ENCODE measurements at places on chromosomes 1 and 21. TPM values are rescaled to one million over a fixed set of nuclear protein-coding genes. Genes with fewer than 3 reads are reported as not detected.

GRCh38 chr1:201649761-201650622 lies 111.1 kb downstream of the NAV1 start:
- H3K27ac ChIP-seq = peak overlapping the region; percentile 63
- H3K4me1 ChIP-seq = no peaks in the 10 kb centered on the region
- H3K27me3 ChIP-seq = peaks cover 63% of the 10 kb centered on the region

GRCh38 chr1:12067900-12068821 lies 5.1 kb downstream of the TNFRSF8 start:
- peaks cover 19% of the 10 kb centered on the region for H3K27me3 ChIP-seq
- no peaks in the 10 kb centered on the region for H3K36me3 ChIP-seq
- H3K27ac ChIP-seq = no peak overlapping the region
- H3K4me3 ChIP-seq = no peak overlapping the region
- peak; percentile 90 for DNase-seq

DNA sequence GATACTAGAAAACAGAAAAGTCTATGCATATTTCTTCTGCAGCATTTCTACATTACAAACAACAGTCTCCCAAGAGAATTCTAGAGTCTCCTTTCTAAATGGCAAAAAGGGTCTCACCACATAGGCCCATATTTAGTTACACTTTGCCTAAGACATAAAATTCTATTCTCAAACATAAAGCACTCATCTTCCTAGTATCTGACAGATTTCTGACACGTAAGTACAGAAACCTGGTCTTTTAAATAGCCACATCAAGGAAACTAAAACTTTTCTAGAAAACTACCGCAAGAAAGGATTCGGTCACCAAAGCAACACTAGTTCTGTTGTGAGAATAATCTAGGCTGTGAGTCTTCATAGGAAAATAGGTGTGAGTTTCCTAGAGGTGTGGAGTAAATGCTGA lies 33.6 kb upstream of the CTSK start:
- H3K4me3 ChIP-seq = no peak overlapping the region
- no peaks in the 10 kb centered on the region for H3K4me1 ChIP-seq
- no peak for DNase-seq
- no peak overlapping the region for H3K27ac ChIP-seq

DNA sequence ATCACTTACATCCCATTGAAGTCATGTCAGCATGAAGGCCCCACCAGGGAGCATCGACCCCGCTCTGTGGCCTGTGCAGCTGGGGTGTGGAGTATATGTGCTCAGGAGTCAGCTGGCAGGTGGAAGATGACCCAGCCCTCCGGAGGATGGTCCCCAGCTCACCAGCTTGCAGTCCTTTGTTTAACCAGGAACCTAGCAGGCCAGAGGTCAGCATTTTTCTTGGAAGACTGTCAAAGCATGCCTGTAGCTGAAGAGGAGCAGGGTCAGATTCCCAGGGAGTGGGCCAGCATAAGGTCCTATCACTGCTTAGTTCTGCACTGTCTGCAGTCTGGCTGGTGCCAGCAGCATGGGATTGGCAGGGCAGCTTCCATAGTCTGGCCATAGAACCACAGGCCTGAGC lies 12.7 kb downstream of the NFASC start:
- peak overlapping the region; percentile 66 for H3K27ac ChIP-seq
- no peak for DNase-seq
- no peaks in the 10 kb centered on the region for H3K4me1 ChIP-seq
- H3K4me3 ChIP-seq = no peak overlapping the region
- no peaks in the 10 kb centered on the region for H3K27me3 ChIP-seq
- no peaks in the 10 kb centered on the region for H3K36me3 ChIP-seq

GRCh38 chr21:24153137-24153536 lies 1454.1 kb downstream of the MRPL39 start:
- H3K4me1 ChIP-seq = no peaks in the 10 kb centered on the region
- peaks cover under 1% of the 10 kb centered on the region for H3K27me3 ChIP-seq
- H3K4me3 ChIP-seq = no peak overlapping the region
- no peaks in the 10 kb centered on the region for H3K36me3 ChIP-seq
- no peak for DNase-seq

DNA sequence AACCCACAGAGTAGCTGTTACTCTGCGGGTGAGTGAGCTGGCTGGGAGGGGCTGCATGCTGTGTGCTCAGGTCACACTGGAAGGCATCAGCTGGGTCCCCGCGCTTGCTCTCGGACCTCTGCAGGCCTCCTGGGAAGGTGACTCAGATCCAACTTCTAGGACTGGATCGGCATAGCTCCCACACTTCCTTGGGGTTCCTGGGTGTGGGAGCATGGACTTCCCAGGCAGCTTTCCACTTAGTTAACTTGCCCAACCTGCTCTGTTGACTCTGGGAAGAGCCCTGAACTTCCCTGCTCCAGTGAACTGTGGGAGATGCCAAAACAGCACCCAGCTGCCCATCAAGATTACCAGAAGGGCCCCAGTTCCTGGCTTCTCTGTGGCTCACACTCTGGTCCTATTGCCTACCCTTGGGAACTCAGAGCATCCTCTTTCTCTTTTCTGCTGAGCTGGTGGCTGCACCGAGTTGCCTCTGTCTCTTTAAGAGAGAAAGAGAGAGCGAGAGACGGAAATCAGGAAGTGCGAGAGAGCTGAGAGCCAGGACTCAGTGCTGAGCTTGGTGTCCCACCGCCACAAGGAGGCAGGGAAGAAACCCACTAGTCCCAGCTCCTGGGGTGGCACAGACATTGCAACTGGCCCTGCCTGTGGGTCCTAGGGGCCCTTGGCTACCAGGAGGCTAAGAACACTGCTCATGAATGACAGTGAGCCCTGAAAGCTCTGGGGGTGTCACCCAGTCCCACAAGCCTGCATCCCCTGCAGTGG lies at the start of gene IKBKE:
IKBKE (plus strand) TSS at position 544 of the 759 bp plus-strand sequence. CDS start 2,752 bp downstream, outside the sequence.
- H3K36me3 ChIP-seq = no peaks in the 10 kb centered on the region
- H3K27me3 ChIP-seq = no peaks in the 10 kb centered on the region
- peak within 1 kb of the TSS; percentile 87 for H3K4me3 ChIP-seq
- peaks cover 15% of the 10 kb centered on the region for H3K4me1 ChIP-seq
- no peak within 1 kb of the TSS for H3K27ac ChIP-seq
- peak; percentile 88 for DNase-seq

DNA sequence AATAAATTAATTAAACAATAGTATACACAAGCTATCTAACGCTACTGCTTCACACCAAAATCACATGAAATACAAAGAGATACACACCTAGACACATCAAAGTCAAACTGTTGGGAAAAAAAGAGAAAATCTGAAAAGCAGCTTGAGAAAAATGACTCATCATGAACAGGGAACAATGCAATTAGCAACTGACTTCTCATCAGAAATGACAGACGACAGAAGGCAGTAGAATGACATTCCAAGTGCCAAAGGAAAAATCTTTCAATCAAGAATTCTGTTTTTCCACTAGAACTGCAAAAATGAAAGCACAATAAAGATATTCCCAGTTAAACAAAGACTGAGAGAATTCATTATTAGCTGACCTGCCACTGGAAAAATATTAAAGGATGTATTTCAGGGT lies 57.2 kb downstream of the CAPN9 start:
- H3K4me3 ChIP-seq = no peak overlapping the region
- H3K36me3 ChIP-seq = no peaks in the 10 kb centered on the region
- no peaks in the 10 kb centered on the region for H3K27me3 ChIP-seq
- no peaks in the 10 kb centered on the region for H3K4me1 ChIP-seq
- DNase-seq = no peak

DNA sequence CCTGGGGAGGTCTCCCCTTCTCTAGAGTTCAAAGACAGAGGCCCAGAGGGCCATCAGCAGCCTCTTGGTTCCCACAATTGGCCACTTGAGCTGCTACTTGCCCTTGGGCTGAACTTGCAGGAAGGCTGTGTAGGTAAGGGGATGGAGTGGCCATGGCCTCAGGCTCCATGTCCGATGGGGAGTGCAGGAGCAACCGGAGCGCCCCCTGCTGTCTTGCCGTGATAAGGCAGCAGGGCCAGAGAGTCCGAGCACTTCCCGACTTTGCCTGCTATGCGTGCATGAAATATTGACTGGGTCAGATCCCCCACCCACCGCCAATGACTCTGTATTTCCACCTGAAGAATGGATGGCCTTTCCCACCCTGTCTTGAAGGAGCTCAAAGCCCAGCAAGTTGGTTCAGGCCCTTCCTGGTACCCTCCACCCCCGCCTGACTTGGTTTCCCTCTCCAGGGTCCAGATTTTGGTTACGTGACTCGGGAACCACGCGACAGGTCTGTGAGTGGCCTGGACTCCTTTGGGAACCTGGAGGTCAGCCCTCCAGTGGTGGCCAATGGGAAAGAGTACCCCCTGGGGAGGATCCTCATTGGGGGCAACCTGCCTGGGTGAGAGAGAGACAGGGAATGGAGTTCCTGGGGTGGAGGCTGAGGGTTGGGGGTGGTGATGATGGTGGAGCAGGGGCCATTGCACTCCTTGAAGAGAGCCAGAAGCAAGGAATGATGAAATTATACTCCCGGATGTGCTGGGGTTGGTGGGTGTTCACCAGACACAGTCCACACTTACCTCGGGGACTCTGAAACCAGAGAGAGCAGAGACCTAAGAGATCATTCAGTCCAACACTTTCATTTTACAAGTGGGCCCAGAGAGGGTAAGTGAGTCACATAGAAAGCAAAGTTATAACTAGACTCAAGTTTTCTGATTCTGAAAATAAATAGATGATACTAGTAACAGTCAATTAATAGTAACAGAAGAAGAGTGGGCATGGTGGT lies 25.6 kb downstream of the PADI3 start:
- no peaks in the 10 kb centered on the region for H3K27me3 ChIP-seq
- no peak overlapping the region for H3K4me3 ChIP-seq
- no peak overlapping the region for H3K27ac ChIP-seq

DNA sequence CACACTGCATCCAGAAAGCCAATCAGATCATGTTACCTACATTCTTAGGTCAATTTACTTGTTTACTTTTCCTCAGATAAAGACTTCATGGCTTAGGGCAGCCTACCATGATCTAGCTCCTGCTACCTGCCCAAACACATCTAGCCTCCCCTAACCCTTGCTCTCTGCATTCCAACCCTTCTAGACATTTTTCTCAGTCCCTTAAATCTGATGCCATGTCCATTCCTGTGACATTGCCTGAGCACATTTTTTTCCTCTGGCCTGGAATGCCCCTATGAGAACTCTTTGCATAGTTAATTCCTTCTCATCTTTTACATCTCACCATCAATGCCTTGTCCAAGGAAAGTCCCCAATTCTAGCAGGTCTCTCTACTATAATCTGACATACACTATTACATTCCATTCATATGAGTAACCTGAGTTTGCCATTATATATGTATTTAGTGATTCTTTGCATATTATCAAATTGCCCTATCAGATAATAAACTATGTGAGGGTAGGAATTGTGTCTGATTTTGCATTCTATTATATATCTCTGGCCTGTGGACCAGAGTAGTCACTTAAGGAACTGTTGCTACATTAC lies 166.9 kb downstream of the COL11A1 start:
- no peaks in the 10 kb centered on the region for H3K27me3 ChIP-seq
- DNase-seq = no peak
- H3K4me1 ChIP-seq = no peaks in the 10 kb centered on the region
- H3K36me3 ChIP-seq = no peaks in the 10 kb centered on the region

DNA sequence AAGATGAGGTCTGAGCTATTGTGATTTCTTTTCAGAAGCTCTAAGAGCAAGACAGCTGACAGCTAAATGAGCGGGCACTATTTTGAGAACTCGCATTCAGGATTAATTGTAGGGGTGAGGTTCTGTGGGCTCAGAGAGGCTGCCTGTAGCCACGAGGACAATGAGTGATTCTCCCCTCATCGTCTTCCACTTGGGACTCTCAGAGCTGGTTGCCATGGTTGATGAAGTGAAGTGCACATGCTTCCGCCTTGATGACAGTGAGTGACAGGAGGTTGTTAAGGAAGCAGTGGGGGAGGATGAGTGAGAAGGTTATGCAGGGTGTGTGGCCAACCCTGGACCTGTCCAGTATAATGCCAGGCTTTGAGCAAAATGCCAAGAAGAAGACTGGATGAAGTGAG lies 341.7 kb downstream of the PCP4 start:
- DNase-seq = no peak
- no peaks in the 10 kb centered on the region for H3K27me3 ChIP-seq
- H3K4me3 ChIP-seq = no peak overlapping the region
- H3K27ac ChIP-seq = peak overlapping the region; percentile 12

DNA sequence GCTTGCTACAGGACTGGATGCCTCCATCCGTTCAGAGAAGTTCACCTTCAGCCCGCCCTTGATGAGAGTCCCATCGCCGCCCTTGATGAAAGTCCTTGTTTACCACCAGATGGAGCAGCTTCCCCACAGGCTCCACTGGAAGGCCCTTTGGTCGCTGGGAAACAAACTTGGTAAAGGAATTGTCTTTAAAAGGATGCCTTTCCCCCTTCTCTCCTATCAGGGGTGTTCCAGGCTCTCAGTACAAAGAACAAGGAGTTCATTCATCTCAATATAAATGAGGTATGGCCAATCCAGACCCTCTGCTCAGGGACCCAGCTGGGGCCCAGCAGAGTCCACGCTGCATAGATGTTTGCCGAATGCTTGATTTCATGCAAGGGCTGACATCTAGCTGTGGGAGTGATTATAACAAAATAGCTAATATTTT lies 50.8 kb downstream of the CAPN9 start:
- no peak overlapping the region for H3K4me3 ChIP-seq
- no peaks in the 10 kb centered on the region for H3K27me3 ChIP-seq
- peak; percentile 85 for DNase-seq
- H3K36me3 ChIP-seq = no peaks in the 10 kb centered on the region
- no peak overlapping the region for H3K27ac ChIP-seq
- H3K4me1 ChIP-seq = peaks cover 4% of the 10 kb centered on the region

GRCh38 chr1:30904962-30905335 lies 3.6 kb downstream of the SDC3 start:
- peaks cover 14% of the 10 kb centered on the region for H3K4me1 ChIP-seq
- no peaks in the 10 kb centered on the region for H3K36me3 ChIP-seq
- no peak overlapping the region for H3K4me3 ChIP-seq
- DNase-seq = no peak
- H3K27ac ChIP-seq = no peak overlapping the region

DNA sequence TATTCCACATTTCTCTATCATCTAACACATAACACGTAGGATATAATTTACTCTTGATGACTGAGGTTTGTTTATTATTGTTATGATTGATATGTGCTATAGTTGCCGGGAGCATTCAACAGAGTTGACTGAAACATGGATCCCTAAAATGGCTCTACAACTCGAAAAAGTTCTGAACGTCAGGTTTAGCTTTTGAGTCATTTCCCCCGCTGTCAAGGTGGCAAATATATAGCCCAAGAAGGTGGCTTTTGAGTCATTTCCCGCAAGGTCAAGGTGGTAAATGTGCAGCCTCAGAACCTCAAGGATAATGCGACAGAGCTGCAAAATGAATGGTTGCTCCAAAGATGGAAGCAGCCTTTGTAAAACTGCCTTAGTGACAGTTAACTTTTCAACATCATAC lies 104.0 kb downstream of the NIBAN1 start:
- H3K27ac ChIP-seq = no peak overlapping the region
- no peak for DNase-seq
- H3K36me3 ChIP-seq = no peaks in the 10 kb centered on the region

Gene AVPR1B
- total RNA-seq = 0.11 TPM

Gene GJA5
- total RNA-seq = 1.4 TPM

Gene MTR
- total RNA-seq = 28.5 TPM

Gene FLAD1
- 61.9 TPM for total RNA-seq

Gene PIAS3
- 40.1 TPM for total RNA-seq

Gene DIO1
- not detected for total RNA-seq

Gene COL8A2
- 0.18 TPM for total RNA-seq

Gene WLS
- total RNA-seq = 90.8 TPM

Gene IL12RB2
- not detected for total RNA-seq

Gene TMOD4
- total RNA-seq = 1.0 TPM
